ENCODE measurements at places on chromosomes 16 and 17. TPM values are rescaled to one million over a fixed set of nuclear protein-coding genes. Genes with fewer than 3 reads are reported as not detected.

- no peaks in the 10 kb centered on the region for H3K27me3 ChIP-seq
- H3K27ac ChIP-seq, result no peak overlapping the region
- peaks cover 3% of the 10 kb centered on the region for H3K4me1 ChIP-seq
- H3K4me3 ChIP-seq, result no peak overlapping the region
- H3K36me3 ChIP-seq, result no peaks in the 10 kb centered on the region
Observed at GRCh38 chr16:78118469-78119025, 19.1 kb downstream of the WWOX start.

Gene MLLT6
- total RNA-seq, result 28.7 TPM

DNA sequence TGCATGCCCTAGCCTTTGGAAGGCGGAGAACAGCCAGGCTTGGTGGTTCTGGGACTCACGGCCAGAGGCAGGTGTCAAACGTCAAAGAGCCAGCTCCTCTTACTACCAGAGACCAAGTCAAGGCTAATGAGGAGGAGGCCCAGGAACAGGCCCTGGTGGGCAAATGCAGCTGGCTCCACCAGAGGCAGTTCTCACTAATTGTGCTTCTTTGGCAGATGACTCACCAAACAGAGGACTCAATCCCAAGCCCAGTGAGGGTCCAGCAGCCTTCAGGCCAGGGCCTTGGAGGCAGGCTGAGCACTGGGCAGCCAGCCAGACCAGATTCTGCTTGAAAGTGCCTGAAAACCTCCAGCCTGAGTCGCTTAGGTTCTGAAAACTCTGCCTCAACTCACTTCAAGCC is 336.5 kb upstream of the CDH5 start:
- no peaks in the 10 kb centered on the region for H3K27me3 ChIP-seq
- no peaks in the 10 kb centered on the region for H3K36me3 ChIP-seq
- 0 out of 2 replicates have a peak, but pooled peaks cover 8% of the 10 kb centered on the region for H3K4me1 ChIP-seq
- no peak overlapping the region for H3K4me3 ChIP-seq

- H3K4me1 ChIP-seq, result peaks cover 7% of the 10 kb centered on the region
- no peak for DNase-seq
- H3K27ac ChIP-seq, result no peak overlapping the region
- H3K36me3 ChIP-seq, result peaks cover 2% of the 10 kb centered on the region
- H3K27me3 ChIP-seq, result no peaks in the 10 kb centered on the region
Observed at GRCh38 chr16:56965149-56966092, 3.7 kb downstream of the CETP start.

Gene AURKB
- total RNA-seq, result 72.3 TPM

- H3K4me3 ChIP-seq, result no peak overlapping the region
- no peak overlapping the region for H3K27ac ChIP-seq
- no peaks in the 10 kb centered on the region for H3K4me1 ChIP-seq
- peaks cover 43% of the 10 kb centered on the region for H3K27me3 ChIP-seq
Observed at GRCh38 chr16:86020971-86021370, 122.0 kb downstream of the IRF8 start.

DNA sequence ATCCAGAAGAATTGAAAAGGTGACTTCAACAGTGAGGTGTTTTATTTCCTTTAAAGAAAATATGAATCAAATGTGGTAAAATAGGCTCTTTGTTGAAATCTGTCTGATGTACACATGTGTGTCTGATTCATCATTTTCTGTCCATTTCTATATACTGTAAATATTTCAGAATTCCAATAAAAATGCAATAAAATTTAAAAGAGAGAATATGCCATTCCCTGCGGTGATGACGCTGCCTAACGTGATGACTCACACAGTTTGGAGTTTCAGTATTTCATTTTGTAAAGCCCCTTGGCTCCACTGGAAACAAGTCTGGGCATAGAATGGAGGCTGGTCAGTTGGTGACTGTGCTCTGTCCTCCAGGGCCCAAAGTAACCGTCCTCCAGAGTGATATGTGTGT is 482.5 kb upstream of the CDH5 start:
- no peaks in the 10 kb centered on the region for H3K27me3 ChIP-seq
- peaks cover 28% of the 10 kb centered on the region for H3K4me1 ChIP-seq
- DNase-seq, result peak; percentile 88
- no peak overlapping the region for H3K4me3 ChIP-seq
- peak overlapping the region; percentile 93 for H3K27ac ChIP-seq

Gene OTOA
- total RNA-seq, result not detected

Gene NPIPB13
- total RNA-seq, result 0.29 TPM

DNA sequence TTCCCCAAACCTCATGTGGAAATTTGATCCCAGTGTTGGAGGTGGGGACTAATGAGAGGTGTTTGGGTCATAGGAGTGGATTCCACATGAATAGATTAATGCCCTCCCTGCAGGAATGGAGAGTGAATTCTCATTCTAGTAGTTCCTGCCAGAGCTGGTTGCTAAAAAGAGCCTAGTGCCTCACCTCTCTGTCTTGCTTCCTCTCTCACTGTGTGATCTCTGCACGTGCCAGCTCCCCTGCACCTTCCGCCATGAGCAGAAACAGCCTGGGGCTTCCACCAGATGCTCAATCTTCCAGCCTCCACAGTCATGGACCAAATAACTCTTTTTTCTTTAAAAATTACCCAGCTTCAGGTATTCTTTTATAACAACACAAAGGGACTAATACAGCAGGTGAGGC is 72.9 kb upstream of the CLEC3A start:
- no peaks in the 10 kb centered on the region for H3K4me1 ChIP-seq
- H3K4me3 ChIP-seq, result no peak overlapping the region
- DNase-seq, result no peak
- no peak overlapping the region for H3K27ac ChIP-seq

- H3K4me1 ChIP-seq, result peaks cover 57% of the 10 kb centered on the region
- DNase-seq, result peak; percentile 49
- peak overlapping the region; percentile 69 for H3K27ac ChIP-seq
- peak overlapping the region; percentile 76 for H3K4me3 ChIP-seq
- H3K36me3 ChIP-seq, result no peaks in the 10 kb centered on the region
- H3K27me3 ChIP-seq, result no peaks in the 10 kb centered on the region
Observed at GRCh38 chr17:82334622-82335394, 1.2 kb upstream of the SECTM1 start.

GRCh38 chr17:27993161-27993695 is 49.2 kb upstream of the NLK start:
- no peak overlapping the region for H3K27ac ChIP-seq
- H3K36me3 ChIP-seq, result no peaks in the 10 kb centered on the region
- H3K4me1 ChIP-seq, result peaks cover 8% of the 10 kb centered on the region
- no peaks in the 10 kb centered on the region for H3K27me3 ChIP-seq
- DNase-seq, result no peak
- H3K4me3 ChIP-seq, result no peak overlapping the region

DNA sequence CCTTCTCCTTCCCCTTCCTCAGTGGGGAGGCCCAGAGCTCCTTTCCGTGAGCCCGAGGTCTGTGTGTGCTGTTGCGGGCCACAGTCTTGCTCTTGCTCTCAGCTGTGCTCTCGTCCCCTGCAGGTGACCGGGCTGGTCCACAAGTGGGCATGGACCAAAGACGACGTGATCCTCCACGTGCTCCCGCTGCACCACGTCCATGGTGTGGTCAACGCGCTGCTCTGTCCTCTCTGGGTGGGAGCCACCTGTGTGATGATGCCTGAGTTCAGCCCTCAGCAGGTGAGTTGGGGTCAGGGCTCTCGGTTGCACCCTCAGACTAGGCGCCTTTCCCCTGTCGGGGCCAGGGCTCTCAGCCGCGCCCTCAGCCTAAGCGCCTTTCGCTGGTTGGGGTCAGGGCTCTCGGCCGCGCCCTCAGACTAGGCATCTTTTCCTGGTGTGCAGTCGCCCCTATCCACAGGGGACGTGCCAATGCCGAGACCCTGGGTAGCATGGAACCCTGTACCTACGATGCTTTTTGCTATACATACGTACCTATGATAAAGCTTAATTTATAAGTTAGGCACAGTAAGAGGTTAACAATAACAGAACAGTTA is 8.9 kb downstream of the ACSF3 start:
- no peaks in the 10 kb centered on the region for H3K4me1 ChIP-seq
- no peak overlapping the region for H3K27ac ChIP-seq
- H3K36me3 ChIP-seq, result no peaks in the 10 kb centered on the region
- DNase-seq, result no peak
- no peaks in the 10 kb centered on the region for H3K27me3 ChIP-seq
- no peak overlapping the region for H3K4me3 ChIP-seq

- no peak overlapping the region for H3K27ac ChIP-seq
- H3K36me3 ChIP-seq, result no peaks in the 10 kb centered on the region
- 0 out of 2 replicates have a peak, but pooled peaks cover 3% of the 10 kb centered on the region for H3K27me3 ChIP-seq
- no peaks in the 10 kb centered on the region for H3K4me1 ChIP-seq
Observed at GRCh38 chr17:36910513-36910912, 26.8 kb upstream of the LHX1 start.

- no peaks in the 10 kb centered on the region for H3K27me3 ChIP-seq
- H3K4me1 ChIP-seq, result no peaks in the 10 kb centered on the region
- DNase-seq, result no peak
- no peaks in the 10 kb centered on the region for H3K36me3 ChIP-seq
Observed at GRCh38 chr16:7921345-7921744, 588.7 kb downstream of the RBFOX1 start.

DNA sequence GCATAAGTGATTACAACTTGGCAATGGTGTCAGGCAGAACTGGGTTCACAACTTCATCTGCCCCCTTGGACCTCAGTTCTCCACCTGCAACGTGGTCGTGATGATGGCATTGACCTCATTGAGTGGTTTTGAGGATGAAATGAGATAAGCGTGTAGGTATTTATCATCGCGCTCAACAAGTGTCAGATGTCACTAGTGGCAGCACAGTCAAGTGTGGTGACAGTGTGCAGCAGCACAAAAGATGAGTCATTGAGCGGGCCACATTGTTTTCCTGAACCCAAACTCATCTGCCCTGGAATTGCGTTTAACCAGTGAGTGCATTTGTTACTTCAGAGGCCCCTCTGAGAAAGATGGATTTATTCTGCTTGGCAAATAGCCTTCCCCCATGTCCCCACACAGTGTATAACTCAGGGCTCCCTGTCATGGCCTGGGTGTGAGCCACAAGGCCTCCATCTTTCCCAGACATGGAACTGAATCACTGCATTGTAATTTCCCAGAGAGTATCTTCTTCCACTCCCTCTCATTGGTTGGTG is 20.9 kb downstream of the IRX3 start:
- H3K4me3 ChIP-seq, result no peak overlapping the region
- no peak overlapping the region for H3K27ac ChIP-seq
- no peaks in the 10 kb centered on the region for H3K4me1 ChIP-seq
- no peaks in the 10 kb centered on the region for H3K27me3 ChIP-seq
- H3K36me3 ChIP-seq, result no peaks in the 10 kb centered on the region

DNA sequence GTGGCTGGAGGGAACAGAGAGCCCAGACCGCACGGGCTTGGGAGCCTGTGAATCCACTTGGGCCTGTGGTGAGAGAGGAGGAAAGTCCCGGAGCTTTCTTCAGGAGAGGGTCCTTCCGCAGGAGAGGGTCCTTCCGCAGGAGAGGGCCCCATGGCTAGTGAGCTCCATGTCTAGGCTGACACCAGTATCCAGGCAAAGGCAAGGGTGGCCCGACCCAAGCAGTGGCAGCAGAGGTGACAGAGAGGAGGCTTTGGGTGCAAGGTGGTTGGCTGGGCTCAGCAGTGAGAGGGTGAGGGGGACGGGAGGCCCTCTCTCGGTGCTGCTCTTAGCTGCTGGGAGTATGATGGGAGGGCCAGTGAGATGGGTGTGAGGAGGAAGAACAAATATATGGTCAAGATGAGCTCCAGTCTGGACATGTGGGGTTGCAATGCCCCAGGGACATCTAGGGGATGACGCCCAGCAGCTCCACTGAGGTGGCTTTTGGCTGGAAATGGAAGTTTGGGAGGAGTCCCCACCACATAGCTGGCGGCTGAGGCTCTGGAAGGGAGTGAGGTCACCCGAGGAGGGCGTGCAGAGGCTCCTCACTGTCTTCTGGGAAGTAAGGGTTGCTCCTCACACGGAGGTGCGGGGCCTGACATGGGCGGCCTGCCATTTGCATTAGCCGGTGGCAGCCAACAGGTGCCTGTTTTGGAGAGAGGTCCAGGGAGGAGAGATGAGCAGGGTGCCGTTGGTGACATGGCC is 2.3 kb upstream of the HSD3B7 start:
- no peaks in the 10 kb centered on the region for H3K27me3 ChIP-seq
- no peak overlapping the region for H3K27ac ChIP-seq
- peaks cover 7% of the 10 kb centered on the region for H3K4me1 ChIP-seq
- no peak overlapping the region for H3K4me3 ChIP-seq

- no peaks in the 10 kb centered on the region for H3K36me3 ChIP-seq
- H3K4me3 ChIP-seq, result no peak overlapping the region
- peak overlapping the region; percentile 57 for H3K27ac ChIP-seq
- no peaks in the 10 kb centered on the region for H3K27me3 ChIP-seq
- peaks cover 21% of the 10 kb centered on the region for H3K4me1 ChIP-seq
Observed at GRCh38 chr17:75428543-75429469, 23.3 kb upstream of the GRB2 start.

DNA sequence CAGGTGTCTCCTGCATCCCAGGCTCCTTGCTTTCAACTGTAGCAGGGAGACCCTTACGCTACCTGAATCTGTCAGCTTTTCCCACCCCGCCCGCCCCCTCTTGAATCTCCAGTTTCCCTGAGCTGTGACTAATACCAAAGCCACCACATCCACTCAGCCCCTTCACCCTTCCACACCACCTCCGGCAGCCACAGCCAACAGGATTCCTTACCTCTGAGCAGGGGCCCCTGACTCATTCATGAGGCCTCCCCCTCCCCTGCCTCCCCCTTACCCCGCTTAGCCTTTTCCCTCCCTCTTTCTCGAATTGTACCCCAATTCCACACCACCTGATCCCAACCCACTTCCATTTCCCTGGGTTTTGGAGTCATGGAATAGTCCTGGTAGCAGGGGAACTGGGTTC is 2.3 kb downstream of the STX1B start:
- H3K4me1 ChIP-seq, result peaks cover 7% of the 10 kb centered on the region
- DNase-seq, result peak; percentile 75
- H3K27ac ChIP-seq, result no peak overlapping the region

- peak overlapping the region; percentile 51 for H3K4me3 ChIP-seq
- H3K27ac ChIP-seq, result peak overlapping the region; percentile 60
- H3K4me1 ChIP-seq, result peaks cover 51% of the 10 kb centered on the region
- peak; percentile 78 for DNase-seq
- no peaks in the 10 kb centered on the region for H3K27me3 ChIP-seq
Observed at GRCh38 chr16:24853830-24854229, 8.1 kb downstream of the SLC5A11 start.
